ENCODE measurements at places on chromosomes 6 and 20.

DNA sequence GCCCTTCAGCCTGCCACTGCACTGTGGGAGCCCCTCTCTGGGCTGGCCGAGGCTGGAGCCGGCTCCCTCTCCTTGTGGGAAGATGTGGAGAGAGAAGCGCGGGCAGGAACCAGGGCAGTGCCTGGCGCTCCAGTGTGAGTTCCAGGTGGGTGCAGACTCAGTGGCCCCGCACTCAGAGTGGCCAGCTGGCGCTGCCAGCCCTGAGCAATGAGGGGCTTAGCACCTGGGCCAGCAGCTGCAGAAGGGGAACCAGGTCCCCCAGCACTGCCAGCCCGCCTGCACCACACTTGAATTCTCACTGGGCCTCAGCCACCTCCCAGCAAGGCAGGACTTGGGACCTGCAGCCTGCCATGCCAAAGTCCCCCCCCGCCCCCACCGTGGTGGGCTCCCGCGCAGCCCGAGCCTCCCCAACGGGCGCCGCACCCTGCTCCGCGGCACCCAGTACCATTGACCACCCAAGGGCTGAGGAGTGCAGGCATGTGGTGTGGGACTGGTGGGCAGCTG is 205.9 kb downstream of the CLVS2 start:
- no peak for DNase-seq

DNA sequence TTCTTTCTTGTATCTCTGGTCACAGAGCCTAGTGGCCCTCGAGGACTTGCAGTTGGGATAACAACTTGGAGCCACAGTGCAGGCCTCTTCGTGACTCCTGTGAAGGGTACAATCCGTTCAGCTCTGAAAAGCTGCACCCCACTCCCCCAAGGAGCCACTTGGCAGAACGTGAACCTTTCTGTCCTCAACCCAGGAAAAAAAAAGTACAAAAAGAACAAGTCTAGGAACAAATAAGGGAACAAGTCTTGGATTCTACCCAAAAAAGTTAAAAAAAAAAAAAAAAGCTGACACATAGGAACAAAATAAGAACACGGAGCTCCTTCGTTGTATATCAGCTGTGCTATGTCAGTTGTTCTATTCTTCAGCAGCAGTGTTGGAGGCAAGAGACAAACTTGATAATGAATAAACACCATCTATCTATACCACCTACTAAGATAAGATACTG is 77.9 kb upstream of the TULP1 start:
- no peak for DNase-seq

- DNase-seq = no peak
Observed at GRCh38 chr20:10729785-10730184, 56.0 kb upstream of the JAG1 start.

DNA sequence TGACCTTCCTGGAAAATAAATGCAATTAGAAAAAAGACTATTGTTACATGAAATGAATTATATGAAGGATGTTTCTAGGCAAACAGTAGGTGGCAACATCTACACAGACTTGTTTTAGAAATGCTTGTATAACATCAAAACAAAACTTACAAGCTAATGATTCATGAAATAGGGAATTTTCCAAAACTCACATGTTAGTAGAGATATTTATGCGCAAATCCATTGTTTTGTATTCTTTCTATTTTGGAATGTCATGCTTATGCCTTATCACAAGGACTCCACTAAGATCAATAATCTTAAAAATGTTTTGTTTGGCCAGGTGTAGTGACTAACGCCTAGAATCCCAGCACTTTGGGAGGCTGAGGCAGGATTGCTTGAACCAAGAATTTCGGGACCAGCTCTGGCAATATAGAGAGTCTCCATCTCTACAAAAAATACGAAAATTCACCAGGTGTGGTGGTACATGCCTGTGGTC is 32.3 kb upstream of the LGSN start:
- no peak for DNase-seq

- DNase-seq = no peak
Observed at GRCh38 chr6:17226786-17227233, 54.4 kb upstream of the RBM24 start.

DNA sequence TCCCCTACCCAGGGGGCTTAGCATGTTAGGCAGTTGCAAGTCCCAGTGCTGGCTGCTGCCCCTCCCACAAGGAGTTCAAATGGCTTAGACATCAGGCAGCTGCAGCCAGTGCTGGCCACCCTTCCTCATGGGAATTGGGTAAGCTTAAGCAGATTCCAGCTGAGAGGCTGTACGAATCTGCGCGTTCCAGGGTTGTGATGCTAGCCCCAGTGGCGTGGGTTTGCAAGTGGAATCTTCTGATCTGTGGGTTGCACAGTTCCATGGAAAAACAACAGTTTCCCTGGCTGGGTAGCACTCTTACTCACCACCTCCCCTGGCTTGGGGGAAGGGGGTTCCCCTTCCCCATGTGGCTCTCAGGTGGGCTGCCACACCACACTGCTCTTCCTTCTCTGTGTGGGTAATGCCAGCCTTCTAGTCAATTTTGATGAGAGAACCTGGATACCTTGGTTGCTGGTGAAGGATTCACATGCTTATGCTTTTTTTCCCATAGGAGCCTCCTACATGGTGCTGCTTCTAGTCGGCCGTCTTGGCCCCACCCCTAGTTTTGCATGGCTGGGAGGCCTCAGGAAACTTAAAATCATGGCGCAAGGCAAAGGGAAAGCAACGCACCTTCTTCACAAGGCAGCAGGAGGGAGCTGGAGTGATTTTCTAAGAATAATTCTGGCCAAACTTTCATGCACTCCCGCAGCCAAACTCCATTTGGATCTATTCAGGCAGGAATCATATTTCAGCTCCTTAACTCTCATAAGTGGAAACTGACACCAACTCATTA is 13.0 kb downstream of the DYNLT2 start:
- no peak for DNase-seq

- peak; percentile 25 for DNase-seq
Observed at GRCh38 chr6:104887350-104887749, 27.6 kb upstream of the HACE1 start.

GRCh38 chr6:36559011-36559793 is 11.9 kb upstream of the STK38 start:
- DNase-seq = no peak

- no peak for DNase-seq
Observed at GRCh38 chr6:160259143-160259425, 463 bp upstream of the SLC22A2 start.

- DNase-seq = peak; percentile 26
Observed at GRCh38 chr6:127190552-127190951, 72.1 kb downstream of the RSPO3 start.

DNA sequence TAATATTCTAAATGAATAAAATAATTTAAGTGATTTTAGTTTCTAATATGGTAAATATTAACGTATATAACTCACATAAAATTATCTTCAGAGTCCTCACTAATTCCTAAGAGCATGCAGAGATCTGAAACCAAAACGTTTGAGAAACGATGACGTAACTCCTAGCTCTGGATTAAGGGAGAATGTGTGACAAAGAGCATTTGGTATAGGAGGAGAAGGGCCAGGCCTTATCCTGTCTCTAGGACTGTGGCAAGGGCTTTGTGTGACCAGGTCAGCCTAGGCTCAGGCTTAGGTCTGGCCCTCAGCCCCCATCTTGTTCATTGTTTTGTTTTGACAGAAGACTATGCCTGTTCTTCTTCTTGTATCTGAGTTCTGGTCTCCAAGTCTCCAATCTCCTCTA is 19.2 kb upstream of the POLR1H start:
- DNase-seq = no peak

GRCh38 chr6:14344486-14344885 is 226.9 kb downstream of the CD83 start:
- DNase-seq = no peak

DNA sequence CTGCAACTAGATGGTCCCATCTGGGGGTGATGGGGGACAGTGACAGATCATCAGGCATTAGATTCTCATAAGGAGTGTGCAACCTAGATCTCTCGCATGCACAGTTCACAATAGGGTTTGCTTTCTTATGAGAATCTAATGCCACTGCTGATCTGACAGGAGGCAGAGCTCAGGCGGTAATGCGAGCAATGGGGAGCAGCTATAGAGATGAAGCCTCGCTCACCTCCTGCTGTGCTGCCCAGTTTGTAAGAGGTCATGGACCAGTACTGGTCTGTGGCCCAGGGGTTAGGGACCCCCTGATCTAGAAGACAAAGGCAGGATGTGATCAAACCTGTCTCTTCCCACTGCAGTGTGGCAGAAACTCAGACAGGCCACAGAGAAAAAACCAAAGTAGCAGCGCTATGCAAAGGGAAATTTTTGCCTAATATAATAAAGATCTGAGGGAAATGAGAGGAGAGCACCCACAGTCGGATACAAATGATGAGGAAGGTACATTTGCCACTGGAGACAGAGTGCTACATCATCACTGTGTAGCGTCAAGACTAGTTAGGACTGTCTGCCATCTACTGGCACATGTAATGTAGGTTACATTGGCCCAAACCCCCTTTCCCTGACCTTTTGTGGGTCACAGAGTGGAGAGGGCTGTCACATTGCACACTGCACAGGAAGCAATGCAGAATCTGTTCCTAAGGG is 4.1 kb upstream of the LY86 start:
- DNase-seq = no peak

GRCh38 chr6:125314009-125314581 is 12.3 kb upstream of the HDDC2 start:
- peak; percentile 71 for DNase-seq

DNA sequence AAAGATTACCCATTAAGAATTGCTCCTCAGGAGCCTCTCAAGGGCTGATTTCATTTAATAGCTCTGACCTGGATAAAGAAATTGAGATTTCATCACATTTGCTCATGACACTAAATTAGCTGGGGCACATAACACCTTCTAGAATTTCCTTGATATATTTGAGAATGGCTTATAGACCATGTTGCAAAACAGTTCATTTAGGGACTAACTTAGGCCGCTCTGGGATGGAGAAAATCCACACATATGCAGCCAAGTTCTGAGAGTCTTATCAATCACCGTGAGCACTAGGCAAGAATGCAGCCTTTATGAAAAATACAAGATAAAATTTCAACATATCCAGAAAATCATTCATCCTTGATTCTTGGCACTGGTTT is 91.0 kb upstream of the MCHR2 start:
- DNase-seq = no peak

GRCh38 chr6:99841297-99841696 is 152.7 kb downstream of the MCHR2 start:
- no peak for DNase-seq

DNA sequence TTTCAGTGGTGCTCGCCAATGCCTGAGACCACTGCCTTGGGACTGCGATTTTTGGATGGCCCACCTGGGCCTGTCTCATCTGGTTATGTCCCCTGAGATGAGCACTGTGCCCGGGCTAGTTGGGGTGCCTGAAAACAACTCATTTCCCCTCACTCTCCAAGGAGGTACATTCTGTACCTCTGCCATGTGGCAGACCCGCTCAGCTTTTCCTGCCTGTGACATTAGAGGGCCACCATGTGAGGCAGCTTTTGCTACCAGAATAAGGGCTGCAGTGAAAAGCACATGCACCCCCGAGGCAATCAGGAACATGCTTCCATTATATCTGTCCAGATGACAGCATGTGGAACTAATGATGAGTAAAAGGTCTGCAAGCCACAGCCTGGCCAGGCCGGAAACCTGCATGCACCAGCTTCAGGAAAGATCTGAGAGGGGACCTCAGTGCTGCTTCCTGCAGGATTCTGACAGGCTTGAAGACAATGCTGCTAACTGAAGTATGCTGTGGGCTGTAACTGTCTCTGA is 11.3 kb upstream of the SRSF6 start:
- no peak for DNase-seq

- DNase-seq = no peak
Observed at GRCh38 chr6:33694977-33695376, 16.5 kb downstream of the UQCC2 start.

- no peak for DNase-seq
Observed at GRCh38 chr6:82264824-82265223, 17.3 kb upstream of the IBTK start.

- no peak for DNase-seq
Observed at GRCh38 chr20:7327810-7328209, 560.3 kb downstream of the BMP2 start.

- no peak for DNase-seq
Observed at GRCh38 chr20:62772619-62772989, 23.7 kb upstream of the MRGBP start.

DNA sequence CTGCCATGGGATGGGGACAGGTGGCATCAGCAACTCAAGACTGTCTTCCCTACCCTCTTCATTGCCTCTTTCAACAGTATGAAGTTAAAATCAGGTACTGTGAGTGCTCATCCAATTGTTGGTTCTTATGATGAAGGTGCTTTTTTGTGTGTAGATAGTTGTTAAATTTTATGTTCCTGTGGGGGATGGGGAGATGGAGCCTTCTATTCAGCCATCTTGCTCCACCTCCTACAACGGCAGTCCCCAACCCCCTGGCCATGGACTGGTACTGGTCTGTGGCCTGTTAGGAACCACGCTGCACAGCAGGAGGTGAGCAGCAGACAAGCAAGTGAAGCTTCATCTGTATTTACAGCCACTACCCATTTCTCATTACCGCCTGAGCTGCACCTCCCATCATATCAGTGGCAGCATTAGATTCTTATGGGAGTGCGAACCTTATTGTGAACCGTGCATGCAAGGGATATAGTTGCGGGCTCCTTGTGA is 47.8 kb upstream of the TOP1 start:
- DNase-seq = no peak

DNA sequence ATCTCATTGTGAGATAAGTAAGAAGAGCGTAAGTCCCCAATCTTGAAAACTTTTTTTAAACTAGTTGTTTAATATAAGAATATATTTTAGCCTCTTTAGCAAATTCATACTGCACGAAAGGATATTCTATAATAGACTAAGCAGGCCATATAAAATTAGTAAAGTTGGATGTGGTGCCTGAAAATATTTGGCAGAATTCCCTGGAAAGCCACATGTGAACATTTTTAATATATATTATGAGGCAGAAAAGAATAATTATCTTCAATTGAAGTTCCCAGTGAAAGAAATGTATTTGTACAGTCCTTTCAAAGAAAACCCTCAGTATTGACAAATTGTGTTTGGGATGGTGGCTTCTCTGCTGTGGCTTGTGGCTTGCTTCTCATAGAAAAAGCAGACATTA is 237.5 kb upstream of the JAG1 start:
- DNase-seq = no peak

- DNase-seq = no peak
Observed at GRCh38 chr6:78526432-78526831, 340.9 kb upstream of the IRAK1BP1 start.

DNA sequence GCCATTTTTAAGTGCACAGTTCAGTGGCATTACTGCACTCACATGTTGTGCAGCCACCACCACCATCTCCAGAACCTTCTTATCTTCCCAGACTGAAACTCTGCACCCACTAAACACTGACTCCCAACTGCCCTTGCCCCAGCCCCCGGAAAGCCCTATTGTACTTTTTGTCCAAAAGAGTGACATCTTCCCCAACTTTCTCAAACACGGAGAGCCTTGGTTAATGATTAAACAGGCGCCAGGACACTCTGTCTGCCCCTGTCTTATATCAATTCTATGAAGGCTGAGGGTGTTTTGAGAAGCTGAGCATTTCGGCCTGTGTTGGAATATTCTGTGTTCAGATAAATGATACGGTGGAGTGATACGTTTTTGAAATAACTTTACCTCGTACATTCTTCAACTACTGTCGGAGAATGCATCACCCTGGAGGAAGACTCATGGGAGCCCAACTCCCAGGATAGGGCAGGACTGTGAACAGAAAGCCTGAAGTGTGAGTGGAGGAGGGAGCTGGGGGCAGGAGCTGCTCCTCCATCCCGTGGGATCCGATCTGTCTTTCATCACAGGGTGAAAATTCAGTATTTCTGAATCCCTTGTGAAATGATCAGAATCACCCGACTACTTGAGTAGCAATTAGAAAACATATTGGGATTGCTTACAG is 68.7 kb upstream of the FOXC1 start:
- DNase-seq = no peak

GRCh38 chr6:80165143-80165542 is 58.7 kb downstream of the BCKDHB start:
- DNase-seq = peak; percentile 29

- DNase-seq = peak; percentile 72
Observed at GRCh38 chr6:84428300-84428907, 201.0 kb upstream of the CEP162 start.
